ENCODE measurements at places on chromosomes 11 and 22.

DNA sequence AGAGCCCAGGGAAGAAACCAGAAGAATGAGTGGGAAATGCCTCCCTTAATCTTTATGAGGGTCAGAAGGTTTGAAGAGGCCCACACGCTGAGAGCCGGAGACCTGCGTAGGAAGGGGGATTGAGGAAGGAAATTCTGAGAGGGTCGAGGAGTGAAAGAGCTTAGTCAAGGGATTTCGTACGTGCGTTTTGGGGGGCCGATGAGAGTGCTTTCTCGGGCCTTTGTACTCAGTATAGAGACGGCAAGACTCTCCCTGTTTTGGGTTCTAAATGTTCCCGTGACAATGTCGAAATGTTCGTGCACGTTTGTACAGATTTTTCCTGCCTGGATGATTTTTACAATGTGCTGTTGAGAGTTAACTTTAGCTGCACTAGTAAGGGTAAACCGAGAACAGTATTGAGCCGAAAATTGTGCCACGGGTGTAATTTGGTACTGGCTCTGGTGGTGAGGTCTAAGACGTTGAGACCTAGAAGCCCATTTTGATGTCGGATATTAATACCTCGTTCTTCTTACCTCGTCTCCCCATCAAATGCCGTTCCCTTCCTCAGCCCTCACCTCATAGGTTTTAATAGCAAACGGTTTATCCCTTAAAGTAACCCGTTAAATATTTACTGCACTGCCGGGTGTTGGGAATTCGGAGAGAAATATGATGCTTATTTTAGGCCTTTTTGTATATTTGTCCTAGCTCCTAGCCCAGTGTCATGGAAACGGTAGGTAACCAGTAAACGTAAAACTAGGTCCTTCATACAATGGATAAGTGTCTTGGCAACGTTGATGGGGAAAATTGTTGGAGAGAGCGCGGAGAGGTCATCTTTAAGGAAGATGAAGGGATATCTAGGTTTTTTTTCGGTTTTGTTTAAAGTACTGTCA lies 734 bp downstream of the C11orf58 start:
- no peak for DNase-seq

DNA sequence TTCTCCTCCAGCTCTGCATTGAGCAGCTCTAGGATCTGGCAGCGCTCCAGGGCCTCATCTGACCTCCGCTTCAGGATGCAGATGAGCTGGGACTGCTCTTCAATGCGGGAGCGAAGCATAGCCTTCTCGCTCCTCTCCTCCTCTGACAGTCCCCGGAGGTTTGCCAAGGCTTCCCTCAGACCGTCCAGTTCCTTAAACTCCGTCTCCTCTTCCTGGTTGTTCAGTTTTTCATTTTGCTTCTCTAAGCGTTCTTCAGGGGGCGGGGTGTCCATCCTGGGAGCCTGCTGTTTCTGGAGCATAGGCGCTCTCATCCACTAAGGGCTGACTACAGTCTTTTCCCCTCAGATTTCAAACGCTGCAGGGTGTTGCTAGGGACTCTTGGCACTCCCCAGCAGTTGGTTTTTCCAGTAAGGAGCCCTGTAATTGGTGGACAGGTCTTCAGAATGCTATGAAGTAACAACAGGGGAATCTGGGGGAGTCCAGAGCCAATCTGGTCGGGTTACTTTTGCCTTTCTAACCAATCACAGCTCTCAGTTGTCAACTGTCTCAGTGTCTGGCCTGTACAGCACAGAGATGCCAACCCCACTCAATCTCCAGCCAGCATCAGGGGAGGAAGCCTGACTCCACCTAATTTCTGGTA lies at the start of gene CCDC89:
Gene CCDC89 (minus strand): TSS at position 376 of the 640 bp plus-strand sequence. CDS start 65 bp downstream, at position 311.
- DNase-seq, result peak; percentile 96

GRCh38 chr11:65213322-65214211 lies 31.8 kb downstream of the CAPN1 start:
- no peak for DNase-seq

GRCh38 chr22:46361826-46362202 lies 26.3 kb downstream of the TRMU start:
- DNase-seq, result no peak

DNA sequence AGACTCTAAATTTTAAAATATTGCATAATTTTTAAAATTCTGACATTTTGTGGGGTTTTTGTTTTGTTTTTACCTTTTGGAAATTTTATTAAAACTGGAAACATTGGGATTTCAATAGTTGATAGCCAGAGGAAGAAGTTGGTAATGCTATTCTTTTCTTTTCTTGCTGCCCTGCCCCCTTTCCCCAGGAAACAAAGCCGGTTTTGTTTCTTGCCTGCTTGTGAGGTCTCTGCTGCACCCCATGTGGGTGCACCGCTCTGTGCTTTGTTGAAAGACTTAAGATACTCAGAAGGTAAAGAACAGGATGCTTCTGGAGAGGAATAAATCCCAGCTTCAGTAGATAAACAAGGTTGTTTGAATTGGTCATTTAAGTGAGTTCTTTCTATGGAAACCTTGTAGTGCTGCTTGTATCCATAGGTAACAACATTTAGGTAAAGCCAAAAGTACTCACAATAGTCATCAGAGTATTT lies 87.5 kb downstream of the YAP1 start:
- no peak for DNase-seq

DNA sequence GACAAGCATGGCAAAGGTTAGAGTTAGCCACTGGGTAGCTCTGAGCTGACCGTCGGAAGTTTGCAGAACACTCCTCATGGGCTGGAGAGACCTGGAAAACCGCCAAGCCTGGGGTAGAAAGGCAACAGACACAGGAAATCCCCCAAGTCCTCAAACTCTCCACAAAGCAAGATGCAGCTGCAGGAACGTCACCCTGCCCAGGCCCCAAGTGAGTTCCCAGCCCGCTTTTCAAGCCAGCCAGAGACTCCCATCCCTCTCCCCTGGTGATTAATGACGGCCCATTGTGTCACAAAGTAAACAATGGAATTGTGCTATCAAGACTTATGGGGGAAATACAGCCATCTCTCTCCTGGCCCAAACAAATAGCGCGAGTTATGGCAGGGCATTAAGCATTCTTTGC lies 633.0 kb downstream of the TBC1D22A start:
- peak; percentile 98 for DNase-seq

- DNase-seq, result no peak
These were observed 50.5 kb downstream of the RBX1 start for GRCh38 chr22:41001722-41002122.

DNA sequence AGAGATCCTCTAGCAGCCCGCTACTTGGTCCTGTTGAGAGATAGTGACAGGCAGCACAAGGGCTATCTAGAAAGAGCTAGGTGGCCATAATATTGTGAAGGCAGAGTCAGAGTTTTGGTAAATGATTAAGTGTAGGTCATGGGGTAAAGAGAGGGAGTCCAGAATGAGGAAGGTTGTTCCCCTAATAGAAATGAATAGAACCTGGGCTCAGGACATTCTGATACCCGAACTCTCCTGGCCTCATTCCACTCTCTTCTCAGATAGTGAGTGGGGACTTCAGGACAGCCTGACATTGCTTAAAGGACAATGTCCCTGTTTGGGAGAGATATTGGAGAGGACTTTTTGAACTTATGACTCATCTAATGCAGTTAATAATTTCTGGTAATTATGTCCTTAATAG lies 20.6 kb downstream of the SLC5A1 start:
- DNase-seq, result no peak

DNA sequence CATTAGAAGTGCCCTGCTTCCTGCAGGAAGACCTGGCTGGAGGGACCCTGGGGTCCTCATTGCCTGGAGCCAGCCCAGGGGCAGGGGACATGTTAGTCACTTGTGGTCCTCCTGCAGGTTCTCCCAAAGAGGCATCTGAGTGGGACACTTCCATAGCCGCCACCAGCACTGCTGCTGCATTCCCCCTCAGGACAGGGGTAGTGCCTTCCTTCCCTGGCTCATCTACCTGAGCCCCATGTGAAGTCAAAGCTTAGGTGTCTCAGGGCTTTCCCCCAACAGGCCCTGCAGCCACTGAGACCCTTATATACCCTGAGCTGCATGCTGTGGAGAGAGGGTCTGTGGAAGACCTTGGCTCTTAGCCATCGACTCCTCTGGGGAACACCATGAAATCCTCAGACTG lies 45.0 kb upstream of the VPREB1 start:
- DNase-seq, result no peak

DNA sequence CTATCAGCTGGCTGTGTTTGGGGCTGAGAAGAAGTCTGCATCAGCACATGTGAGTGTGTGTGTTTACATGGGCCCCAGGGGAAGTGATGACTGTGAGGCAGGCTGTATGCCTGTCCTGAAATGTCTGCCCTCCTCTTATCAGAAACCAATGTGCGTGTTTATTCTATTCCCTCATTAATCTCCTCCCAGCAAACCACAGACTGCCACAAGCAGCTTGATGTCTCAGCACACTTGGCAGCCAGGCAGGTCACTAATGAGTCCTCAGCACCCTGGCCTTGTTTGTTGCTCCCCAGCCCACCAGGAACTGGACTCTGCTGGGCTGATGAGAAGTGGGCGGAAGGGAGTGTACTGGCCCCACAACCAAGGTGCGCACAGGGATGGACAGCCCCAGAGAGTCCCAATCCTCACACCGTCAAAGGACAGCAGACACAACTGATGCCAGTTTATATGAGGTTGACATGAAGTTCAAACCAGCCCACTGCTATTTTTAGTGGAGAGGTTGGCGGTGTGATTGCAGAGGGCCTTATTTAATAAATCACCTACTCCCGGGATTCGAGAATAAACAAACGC lies 225.8 kb downstream of the ETS1 start:
- peak; percentile 39 for DNase-seq

- DNase-seq, result no peak
These were observed 14.1 kb upstream of the B3GNT6 start for GRCh38 chr11:77019976-77020595.

- peak; percentile 6 for DNase-seq
These were observed 18.4 kb downstream of the TMPRSS6 start for GRCh38 chr22:37090920-37091695.

GRCh38 chr11:10526974-10527918 lies 13.7 kb downstream of the RNF141 start:
- DNase-seq, result no peak

GRCh38 chr11:45662665-45663485 lies 2.5 kb downstream of the CHST1 start:
- DNase-seq, result no peak

DNA sequence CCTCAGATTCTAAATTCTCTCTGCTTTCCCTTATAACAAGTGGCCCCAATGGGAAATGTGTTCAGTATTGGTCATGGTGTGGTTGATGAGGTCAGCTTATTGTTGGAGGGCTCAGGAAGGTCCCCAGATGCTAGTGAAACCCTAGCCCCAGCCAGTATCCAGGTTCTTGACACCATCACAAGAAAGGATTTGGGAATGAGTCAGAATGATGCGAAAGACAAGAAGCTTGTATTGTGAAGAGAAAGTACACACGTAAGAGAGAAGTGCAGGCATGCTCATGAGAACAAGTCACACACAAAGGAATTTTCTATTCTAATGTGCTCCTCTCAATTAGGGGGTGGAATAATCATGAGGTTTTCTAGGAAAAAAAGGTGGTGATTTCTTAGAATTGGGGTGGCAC lies 34.9 kb upstream of the TRPC6 start:
- no peak for DNase-seq

- no peak for DNase-seq
These were observed 3.5 kb downstream of the NXPE1 start for GRCh38 chr11:114556135-114556534.

DNA sequence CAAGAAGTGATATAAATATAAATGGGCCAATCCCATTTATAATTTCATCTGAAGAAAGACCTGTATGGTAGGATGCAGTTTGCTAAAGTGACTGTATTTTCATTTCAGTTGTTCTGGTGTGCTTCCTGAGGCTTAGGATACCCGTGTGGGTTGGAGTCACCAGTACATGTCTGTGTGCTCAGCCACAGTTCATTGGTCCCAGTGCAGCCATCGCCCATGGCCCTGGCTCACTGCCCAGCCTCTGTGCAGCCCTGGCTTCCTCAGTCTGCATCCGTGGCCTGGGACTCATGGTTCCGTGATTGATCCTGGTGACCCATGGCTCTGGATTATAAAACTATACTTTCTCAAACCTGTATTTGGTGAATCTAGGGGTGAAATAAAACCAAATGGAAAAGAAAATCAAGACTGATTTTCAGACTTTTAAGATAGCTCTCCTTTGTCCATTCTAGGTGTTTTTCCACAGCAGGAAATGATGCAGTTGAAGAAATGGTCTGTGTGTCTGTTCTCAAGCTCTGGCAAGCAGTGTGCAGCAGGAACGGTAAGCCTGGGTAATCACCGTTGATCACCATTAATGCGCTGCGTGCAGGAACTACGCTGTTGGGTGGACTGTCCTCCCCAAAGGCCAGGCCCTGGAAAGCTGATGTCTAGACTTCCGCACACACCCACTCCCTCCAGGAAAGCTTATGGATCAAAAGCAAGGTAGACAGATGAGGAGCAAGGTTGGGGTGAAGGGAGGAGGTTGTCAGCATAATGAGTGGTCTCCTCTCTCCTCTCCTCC lies 27.2 kb downstream of the TTC12 start:
- no peak for DNase-seq

- DNase-seq, result peak; percentile 89
These were observed 4.9 kb downstream of the LTO1 start for GRCh38 chr11:69670158-69670845.

DNA sequence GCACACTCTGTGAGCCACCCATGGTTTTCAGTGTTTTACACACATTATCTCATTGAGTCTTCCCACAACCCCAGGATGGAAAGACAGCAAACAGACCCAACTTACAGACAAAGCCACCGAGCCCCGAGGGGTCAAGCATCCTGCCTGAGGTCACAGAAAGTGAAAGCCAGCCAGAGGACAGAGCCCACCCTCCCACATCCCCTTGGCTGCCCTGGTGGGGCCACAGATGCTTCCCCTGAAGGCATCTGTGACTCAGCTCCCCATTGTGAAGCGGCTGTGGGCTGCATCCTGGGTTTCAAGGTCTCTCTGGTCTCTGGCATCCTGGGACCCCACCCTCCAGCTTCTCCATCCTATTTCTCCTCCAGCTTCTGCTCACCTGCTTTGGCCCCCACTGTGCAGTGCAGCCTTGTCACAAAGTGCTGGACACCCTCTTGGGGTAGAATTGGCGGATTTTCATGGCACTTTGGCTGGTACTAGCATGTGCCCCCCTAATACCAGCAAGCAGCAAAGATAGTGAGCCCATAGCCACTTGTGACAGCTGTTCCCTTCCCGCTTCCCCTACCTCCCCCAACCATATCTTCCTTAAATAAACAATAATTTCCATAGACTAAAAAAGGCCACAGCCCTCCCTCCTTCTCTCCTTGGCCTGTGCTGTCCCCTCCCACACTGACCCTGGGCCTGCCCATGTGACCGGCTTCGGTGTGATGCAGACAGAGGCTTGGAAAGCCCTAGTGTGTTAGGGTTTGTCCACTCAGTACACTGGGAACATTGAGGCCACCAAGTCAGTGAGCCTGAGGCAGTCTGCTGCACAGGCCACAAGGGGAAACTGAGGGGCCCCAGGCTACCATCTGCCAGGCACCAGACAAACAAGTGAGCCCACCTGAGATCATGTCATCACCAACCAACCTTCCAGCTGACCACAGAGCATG lies 53.9 kb upstream of the SHISAL1 start:
- peak; percentile 37 for DNase-seq

GRCh38 chr11:128625746-128626145 lies 38.4 kb upstream of the ETS1 start:
- DNase-seq, result no peak

GRCh38 chr11:77753230-77753629 lies 67.3 kb downstream of the RSF1 start:
- DNase-seq, result no peak
